Activated naive CD4-positive, alpha-beta T cell treated with anti-CD3 and anti-CD28 coated beads for 36 hours (primary cell): ENCODE measurements at places on chromosomes 1 and 21. TPM values are rescaled to one million over a fixed set of nuclear protein-coding genes. Genes with fewer than 3 reads are reported as not detected.

The ZNF697 gene
- total RNA-seq, result 0.41 TPM

DNA sequence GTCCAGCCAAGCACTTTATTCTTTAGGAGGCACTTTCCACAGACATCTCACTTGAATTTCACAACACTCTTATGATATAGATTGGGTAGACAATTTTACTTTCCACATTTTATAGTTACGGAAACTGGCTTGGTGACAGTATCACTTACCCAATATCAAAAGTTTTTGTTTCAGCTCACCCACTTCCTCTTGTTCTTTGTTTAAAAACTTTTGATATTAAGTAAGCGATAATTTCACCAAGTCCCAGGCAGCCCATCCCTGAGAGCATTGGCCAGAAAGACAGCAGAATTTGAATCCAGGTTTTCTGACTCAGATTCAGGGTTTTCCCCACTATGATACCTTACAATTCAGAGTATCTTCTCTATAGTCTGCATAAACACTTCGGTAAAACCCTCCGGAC lies 60.0 kb downstream of the LRIG2 start:
- no peaks in the 10 kb centered on the region for H3K27me3 ChIP-seq
- H3K27ac ChIP-seq, result peak overlapping the region; percentile 76
- peaks cover 22% of the 10 kb centered on the region for H3K36me3 ChIP-seq
- H3K4me3 ChIP-seq, result no peak overlapping the region

DNA sequence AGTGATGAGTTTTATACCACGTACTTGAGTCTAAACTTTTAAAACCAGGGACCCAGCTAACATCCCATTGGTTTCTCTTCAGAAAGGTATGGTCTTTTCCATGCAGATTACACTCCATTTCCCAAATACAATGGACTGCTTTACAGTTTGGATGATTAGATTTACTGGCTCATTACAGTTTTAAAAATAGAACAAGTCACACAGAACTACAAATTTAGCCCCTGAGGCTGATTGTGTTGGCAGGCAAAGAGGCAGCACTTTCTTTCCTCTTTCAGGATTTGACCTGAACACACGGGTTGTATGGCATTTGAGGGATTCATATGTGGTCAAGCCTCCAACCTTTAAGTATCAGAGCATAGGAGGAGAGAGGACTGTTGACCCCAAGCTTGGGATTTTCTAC lies 21.8 kb upstream of the VTCN1 start:
- no peaks in the 10 kb centered on the region for H3K4me1 ChIP-seq
- H3K36me3 ChIP-seq, result no peaks in the 10 kb centered on the region
- no peak overlapping the region for H3K27ac ChIP-seq
- no peaks in the 10 kb centered on the region for H3K27me3 ChIP-seq
- no peak overlapping the region for H3K4me3 ChIP-seq

DNA sequence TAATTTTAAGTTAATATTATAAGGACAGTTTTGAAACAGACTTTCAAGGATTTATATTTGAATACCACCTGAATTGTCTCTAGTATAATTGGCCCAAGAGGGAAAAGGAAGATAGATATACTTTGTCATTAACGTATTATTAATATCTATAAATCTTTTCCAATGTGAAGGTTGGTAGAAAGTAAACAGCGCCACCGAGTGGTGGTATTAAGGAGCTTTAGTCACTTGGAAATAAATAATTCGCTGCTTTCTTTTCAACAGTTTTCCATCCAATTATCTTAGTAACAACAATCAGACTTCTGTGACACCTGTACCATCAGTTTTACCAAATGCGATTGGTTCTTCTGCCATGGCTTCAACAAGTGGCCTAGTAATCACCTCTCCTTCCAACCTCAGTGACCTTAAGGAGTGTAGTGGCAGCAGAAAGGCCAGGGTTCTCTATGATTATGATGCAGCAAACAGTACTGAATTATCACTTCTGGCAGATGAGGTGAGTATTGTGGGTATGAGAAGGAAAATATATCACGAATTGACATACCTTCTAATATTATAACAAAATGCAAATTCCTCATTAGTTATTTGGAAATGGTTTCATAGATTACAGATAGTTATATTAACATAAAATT lies 37.7 kb downstream of the SH3GLB1 start:
- DNase-seq, result peak; percentile 55
- no peak overlapping the region for H3K4me3 ChIP-seq
- H3K4me1 ChIP-seq, result no peaks in the 10 kb centered on the region
- H3K36me3 ChIP-seq, result peaks cover 14% of the 10 kb centered on the region
- H3K27ac ChIP-seq, result no peak overlapping the region

GRCh38 chr1:240352769-240353168 lies 259.2 kb downstream of the GREM2 start:
- no peaks in the 10 kb centered on the region for H3K36me3 ChIP-seq
- H3K27me3 ChIP-seq, result peaks cover 3% of the 10 kb centered on the region
- no peak overlapping the region for H3K4me3 ChIP-seq
- DNase-seq, result no peak
- H3K27ac ChIP-seq, result no peak overlapping the region
- no peaks in the 10 kb centered on the region for H3K4me1 ChIP-seq

- no peak overlapping the region for H3K27ac ChIP-seq
- H3K4me1 ChIP-seq, result no peaks in the 10 kb centered on the region
- no peak for DNase-seq
- H3K27me3 ChIP-seq, result no peaks in the 10 kb centered on the region
Observed at GRCh38 chr1:21065851-21066250, 110.8 kb downstream of the EIF4G3 start.

The MIXL1 gene
- not detected for total RNA-seq

DNA sequence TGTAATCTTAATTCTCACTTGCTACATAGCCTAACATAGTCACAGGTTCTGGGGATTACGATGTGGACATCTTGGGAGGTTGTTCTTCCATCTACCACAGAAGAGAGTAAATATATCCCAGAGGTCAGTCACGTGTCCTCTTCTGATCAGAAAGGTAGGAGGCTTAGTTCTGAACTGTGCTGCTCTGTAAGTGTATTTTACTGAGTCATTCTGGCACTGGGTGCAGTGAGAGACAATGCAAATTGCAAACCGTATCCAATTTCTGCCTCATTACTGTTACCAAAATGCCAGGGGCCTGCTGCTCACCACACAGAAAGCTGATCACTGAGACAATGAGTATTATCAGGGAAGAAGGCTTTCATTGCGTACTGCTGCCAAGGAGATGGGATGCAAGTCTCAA lies 104.0 kb downstream of the GABPA start:
- no peak for DNase-seq
- H3K36me3 ChIP-seq, result no peaks in the 10 kb centered on the region
- H3K4me1 ChIP-seq, result no peaks in the 10 kb centered on the region
- H3K27ac ChIP-seq, result no peak overlapping the region

- no peak for DNase-seq
- H3K36me3 ChIP-seq, result no peaks in the 10 kb centered on the region
- no peak overlapping the region for H3K4me3 ChIP-seq
- H3K4me1 ChIP-seq, result peaks cover 3% of the 10 kb centered on the region
- no peak overlapping the region for H3K27ac ChIP-seq
Observed at GRCh38 chr1:204350857-204351573, 8.7 kb downstream of the PLEKHA6 start.

GRCh38 chr21:44471996-44472395 lies 16.7 kb downstream of the LRRC3 start:
- H3K36me3 ChIP-seq, result no peaks in the 10 kb centered on the region
- H3K27ac ChIP-seq, result no peak overlapping the region
- DNase-seq, result no peak
- H3K4me1 ChIP-seq, result no peaks in the 10 kb centered on the region
- H3K4me3 ChIP-seq, result no peak overlapping the region
- H3K27me3 ChIP-seq, result no peaks in the 10 kb centered on the region

The CRYBG2 gene
- total RNA-seq, result 0.72 TPM
